ENCODE measurements at places on chromosomes 7 and 10.

DNA sequence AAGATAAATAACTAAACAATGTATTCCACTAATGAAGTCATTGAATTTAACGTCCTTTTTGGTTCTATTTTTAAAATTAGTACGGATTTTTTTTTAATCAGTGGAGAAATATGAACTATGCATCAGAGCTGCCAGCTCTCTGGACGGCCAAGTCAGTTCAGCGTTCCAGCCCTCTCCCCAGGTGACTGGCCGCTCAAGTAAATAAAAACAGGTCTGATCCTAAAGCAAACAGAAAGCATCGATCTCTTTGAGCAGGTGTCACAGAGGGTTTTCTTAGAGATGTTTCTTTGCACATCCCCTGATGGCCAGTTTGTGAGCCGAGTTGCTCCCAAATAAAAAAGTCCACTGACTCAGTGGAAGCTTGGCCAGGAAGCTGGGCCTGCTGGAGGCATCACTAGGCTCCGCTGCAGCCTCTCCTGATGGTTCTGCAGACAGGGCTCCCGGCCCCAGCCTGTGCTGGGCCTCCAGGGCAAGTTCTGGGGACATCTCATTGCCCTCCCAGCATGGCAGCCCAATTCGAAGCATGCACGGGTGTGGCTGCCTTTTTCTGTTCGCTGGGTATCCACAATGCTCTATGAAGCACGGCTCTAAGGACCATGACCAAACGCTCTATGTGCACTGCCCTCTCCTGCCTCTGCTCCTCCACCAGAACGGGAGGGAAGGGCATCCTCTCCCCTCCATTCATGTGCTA, 74.7 kb upstream of the PPP2R2D start:
- no peak for DNase-seq

DNA sequence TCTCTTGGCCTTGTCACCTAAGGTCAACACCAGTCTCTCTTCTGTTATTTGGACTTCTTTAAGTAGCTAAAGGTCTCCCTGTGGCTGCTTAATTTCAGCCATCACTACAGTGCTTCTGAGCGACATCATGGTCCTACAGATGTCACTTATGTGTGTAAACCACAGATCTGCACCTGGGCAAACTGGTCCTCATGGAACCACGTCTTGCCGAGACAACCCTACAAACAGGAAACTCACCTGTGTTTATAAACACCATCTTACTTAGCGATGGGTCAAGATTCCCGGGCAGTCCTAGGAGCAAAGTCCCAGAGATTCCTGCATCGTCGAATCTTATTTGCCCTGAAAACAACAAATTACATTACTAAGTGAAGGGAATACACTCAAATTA, 27.8 kb downstream of the KLF6 start:
- DNase-seq, result no peak

- DNase-seq, result peak; percentile 93
Measured at GRCh38 chr10:44959247-44960087, at the start of gene RASSF4. TSS of gene RASSF4 (plus strand) at chr10:44959802. CDS start at chr10:44970203, 10,401 bp downstream.

DNA sequence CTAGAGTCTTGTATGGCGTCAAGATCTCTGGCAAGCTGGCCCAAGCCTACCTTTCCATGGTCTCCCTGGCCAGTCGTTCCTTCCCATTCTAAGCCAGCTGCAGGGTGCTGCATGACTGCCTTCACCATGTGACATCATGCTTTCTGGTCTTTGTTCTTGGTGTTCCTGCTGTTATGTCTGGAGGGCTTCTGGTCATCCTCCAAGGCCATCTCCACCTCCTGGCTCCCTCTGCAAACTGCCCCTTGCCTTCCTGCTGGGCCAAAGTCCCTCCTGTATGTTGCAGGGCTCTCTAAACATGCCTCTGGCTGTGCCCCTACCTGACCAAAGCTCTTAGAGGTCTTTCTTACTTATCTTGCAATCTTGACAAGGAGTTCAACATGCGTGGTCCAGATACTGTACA, 44.4 kb upstream of the SHH start:
- no peak for DNase-seq

GRCh38 chr7:105794741-105795729, 81.4 kb downstream of the ATXN7L1 start:
- DNase-seq, result no peak

GRCh38 chr7:134854816-134855215, 75.4 kb downstream of the CALD1 start:
- no peak for DNase-seq

GRCh38 chr7:99094401-99094800, 49.5 kb downstream of the SMURF1 start:
- no peak for DNase-seq

Measured in stimulated activated CD4-positive, alpha-beta T cell treated with anti-CD3 and anti-CD28 coated beads, Interleukin-1b, Interleukin-23, amount 100 ng/mL, for 4 hours (primary cell).